Pancreas (tissue), 10 donors: ENCODE measurements at places on chromosomes 1 and 21. TPM values are rescaled to one million over a fixed set of nuclear protein-coding genes. Genes with fewer than 3 reads are reported as not detected.

C1orf87 gene
- total RNA-seq, result not detected

SH2D5 gene
- total RNA-seq, result 0.09 TPM

RBM11 gene
- 1.5 TPM for total RNA-seq

DNA sequence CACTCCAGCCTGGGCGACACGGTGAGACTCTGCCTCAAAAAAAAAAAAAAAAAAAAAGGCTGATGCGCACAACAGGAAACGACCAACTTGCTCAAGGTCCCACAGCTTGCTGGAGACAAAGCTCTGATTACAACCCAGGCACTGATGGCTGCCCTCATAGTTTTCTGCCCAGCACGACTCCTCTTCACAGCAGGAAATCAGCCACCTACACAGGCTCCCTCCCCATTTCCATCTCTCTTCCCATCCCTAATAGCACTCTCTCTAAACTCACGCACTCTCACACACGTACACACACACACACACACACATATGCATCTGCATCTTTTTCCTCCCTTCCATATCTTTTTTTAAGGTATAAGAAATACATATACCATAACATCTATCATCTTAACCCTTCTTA lies 153.5 kb upstream of the SOD1 start:
- H3K27ac ChIP-seq, result no peak overlapping the region
- H3K27me3 ChIP-seq, result no peaks in the 10 kb centered on the region
- DNase-seq, result no peak
- H3K36me3 ChIP-seq, result no peaks in the 10 kb centered on the region
- H3K4me1 ChIP-seq, result no peaks in the 10 kb centered on the region

DNA sequence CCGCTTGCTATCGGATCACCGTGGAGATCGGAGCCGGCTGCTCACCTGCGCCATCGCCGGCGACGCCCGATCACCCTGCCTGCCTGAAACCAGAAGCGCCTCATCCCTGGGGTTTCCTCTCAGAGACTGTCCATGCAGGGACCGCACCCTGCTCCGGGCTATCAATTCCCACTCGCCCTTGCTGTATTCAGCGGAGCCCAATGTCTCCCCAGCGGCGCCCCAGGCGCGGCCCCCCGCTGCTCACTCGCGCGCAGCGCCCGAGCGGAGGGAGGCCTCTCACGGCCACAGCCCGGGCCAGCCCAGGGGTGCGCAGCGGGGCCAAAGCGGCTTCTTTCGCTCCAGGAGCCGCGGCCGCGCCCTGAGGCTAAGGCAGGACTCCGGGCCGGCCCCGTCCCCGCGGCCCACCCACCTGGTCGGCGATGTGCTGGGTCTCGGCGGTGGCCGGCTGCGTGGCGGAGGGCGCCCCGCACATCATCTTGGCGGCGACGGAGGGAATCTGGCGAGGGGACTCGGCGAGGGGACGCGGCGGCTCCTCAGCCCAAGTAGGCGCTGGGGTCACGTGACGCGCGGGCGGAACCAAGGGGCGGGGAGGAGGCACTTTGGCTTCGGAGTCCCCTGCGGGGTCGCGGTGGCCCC lies at the start of gene CSTB:
Gene CSTB (minus strand): TSS at position 514 of the 636 bp plus-strand sequence. CDS start 39 bp downstream, at position 475.
- H3K27ac ChIP-seq, result peak within 1 kb of the TSS; percentile 68
- peaks cover 5% of the 10 kb centered on the region for H3K36me3 ChIP-seq
- peak; percentile 83 for DNase-seq
- H3K4me1 ChIP-seq, result peaks cover 8% of the 10 kb centered on the region
- H3K4me3 ChIP-seq, result peak within 1 kb of the TSS; percentile 86

- no peaks in the 10 kb centered on the region for H3K36me3 ChIP-seq
- DNase-seq, result no peak
- H3K4me3 ChIP-seq, result no peak overlapping the region
- H3K27me3 ChIP-seq, result no peaks in the 10 kb centered on the region
- no peaks in the 10 kb centered on the region for H3K4me1 ChIP-seq
Measured at GRCh38 chr1:147497826-147498225, 43.5 kb upstream of the BCL9 start.
